LoVo (cell line): ENCODE measurements at places on chromosomes 13 and 19.

GRCh38 chr13:52921194-52921593, 72.8 kb upstream of the PCDH8 start:
- no peak for DNase-seq

- no peak for DNase-seq
These were observed 28.8 kb downstream of the ACTN4 start for GRCh38 chr19:38676023-38676877.

GRCh38 chr13:105272660-105273631, 1262.5 kb downstream of the EFNB2 start:
- no peak for DNase-seq

- no peak for DNase-seq
These were observed 128.9 kb downstream of the RNF17 start for GRCh38 chr13:24892829-24893228.

DNA sequence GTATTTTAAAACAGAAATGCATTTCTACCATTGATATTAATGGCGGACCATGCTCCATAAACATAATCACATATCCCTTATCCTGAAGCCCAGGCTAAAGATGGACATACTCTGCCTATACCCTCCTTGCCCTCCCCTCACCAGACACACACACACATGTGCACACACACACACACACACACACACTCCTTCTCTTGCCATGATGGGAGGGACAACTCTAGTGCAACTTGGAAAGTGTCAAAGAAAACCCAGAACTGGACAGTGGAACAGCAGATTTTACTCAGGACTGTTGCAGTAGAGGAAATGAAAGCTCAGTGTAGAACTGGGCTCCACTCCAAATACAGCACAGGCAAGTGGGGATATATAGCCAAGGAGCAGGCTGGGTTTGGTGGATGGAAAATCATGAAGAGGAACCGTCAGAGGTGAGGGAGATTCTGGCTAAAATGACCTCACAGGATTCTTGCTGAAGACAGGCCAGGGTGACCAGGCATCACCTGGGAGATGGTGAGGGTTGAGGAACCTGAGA, 40.8 kb downstream of the TNFRSF19 start:
- no peak for DNase-seq

DNA sequence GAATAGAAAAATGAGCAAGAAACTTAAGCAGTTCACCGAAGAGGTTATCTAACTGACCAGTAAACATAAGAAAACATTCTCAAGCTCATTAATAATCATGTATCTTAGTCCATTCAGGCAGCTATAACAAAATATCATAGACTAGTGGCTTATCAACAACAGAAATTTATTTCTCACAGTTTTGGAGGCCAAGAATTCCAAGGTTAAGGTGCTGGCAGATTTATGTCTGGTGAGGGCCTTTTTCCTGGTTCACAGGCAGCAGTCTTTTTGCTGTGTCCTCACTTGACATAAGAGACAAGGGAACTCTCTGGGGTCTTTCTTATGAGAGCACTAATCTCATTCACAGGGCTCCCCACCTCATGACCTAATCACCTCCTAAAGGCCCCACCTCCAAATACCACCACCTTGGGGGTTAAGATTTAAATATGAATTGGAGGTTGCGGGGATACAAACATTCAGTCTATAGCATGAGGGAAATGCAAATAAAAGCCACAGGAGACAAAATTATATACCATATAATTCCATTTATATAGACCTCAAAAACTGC, 123.6 kb downstream of the ZAR1L start:
- no peak for DNase-seq

DNA sequence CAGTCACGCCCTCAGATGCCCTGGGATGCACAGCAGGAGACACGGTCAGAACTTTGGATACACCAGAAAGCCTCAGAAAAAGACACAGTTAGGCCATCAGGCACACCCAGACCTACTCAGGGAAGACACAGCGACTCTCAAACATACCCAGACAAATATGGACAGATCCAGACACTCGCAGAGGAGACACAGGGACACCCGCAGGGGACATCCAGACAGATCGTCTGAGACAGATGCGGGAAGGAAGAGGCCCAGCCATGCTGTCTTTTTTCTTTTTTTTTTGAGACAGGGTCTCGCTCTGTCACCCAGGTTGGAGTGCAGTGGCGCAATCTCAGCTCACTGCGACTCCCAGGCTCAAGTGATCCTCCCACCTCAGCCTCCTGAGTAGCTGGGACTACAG, 4.8 kb downstream of the DPF1 start:
- no peak for DNase-seq

GRCh38 chr19:4088975-4089374, 22.3 kb upstream of the ZBTB7A start:
- no peak for DNase-seq

GRCh38 chr13:107231944-107232343, 664.0 kb upstream of the ARGLU1 start:
- no peak for DNase-seq

DNA sequence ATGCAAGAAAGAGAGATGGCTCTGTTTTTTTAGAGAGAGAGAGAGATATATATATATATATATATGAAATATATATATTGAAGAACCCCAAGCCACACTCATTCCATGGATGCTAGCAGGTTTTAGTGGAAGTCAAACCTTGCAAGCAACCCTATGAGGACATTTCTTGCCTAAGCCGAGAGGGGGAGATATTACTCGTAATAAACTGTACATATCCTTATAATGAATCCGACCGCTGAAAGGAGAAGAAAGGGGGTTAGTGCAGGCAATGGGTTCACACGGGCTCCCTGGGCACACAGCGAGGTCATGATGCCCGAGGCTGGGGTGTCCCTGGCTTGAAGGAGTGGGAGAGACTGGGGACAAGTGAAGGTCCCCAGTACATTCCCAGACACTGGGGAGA, 78.3 kb downstream of the IER2 start:
- no peak for DNase-seq

- DNase-seq: no peak
These were observed 2650.8 kb downstream of the PCDH9 start for GRCh38 chr13:64579331-64579730.

DNA sequence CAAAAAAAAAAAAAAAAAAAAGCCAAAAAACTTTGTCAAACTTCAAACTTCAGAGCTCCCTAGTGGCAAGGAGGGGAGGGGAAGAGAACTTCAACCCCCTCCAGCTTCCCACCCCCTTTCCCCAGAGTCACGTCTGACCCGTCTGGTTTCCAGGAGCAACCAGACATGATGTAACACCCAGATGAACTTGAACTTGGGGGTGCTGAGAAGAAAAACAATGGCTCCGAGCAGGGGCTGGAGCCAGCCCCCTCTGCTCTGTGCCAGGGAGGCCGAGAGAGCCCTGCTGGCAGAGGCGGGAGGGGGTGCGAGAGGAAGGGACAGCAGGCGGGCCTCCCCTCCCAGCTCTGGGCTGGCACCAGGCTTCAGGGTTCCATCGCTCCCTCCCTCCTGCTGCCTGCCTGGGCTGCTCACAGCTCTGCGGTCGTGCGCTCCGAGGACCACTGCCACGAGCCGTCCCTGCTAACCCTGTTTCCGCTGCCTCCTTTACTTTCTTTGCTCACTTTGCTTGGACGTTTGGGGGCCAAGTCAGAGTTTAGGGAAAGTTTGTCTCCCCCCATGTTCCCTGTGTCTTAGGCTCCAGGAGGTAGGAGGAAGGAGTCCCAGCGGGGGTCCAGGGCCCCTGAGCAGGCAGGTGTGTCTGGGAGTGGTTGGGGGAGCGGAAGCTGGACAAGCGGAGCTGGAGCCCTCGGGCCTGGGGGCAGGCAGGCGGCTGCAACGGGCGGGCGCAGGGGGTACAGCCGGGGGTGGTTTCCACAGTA, 11.1 kb downstream of the LYL1 start:
- no peak for DNase-seq
